ENCODE measurements at places on chromosomes 2 and 18.
A peak's percentile ranks its signal among the peaks of the same experiment; 100 is the strongest.

GRCh38 chr18:63311118-63312018 lies 8.2 kb downstream of the BCL2 start:
- DNase-seq, result no peak

GRCh38 chr2:53452957-53453748 lies 314.5 kb upstream of the CHAC2 start:
- DNase-seq, result no peak

DNA sequence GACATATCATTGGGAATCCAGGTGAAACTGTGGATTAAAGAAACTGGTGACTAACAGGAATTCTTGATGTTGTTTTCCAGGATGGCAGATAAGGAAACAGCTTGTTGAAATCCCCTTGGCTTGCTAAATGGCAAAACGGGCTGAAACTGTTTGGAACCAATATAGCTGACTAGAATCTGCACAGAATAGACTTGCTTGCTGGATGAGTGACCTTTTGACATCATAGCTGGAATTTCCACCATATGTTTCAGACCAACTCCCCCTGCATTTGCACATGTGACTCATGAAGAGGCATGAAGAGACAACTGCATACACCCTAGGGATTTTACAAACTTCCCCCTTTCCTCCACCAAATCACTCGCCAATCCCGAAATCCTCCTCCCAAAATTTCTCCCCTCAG lies 87.7 kb upstream of the LYPD1 start:
- DNase-seq, result no peak

GRCh38 chr2:204977914-204978313 lies 432.6 kb downstream of the PARD3B start:
- no peak for DNase-seq

GRCh38 chr2:239727776-239728600 lies 297.2 kb downstream of the NDUFA10 start:
- DNase-seq, result no peak

GRCh38 chr2:186348200-186348599 lies 137.9 kb upstream of the ZC3H15 start:
- no peak for DNase-seq

GRCh38 chr18:35661483-35662146 lies 80.1 kb downstream of the GALNT1 start:
- no peak for DNase-seq

GRCh38 chr2:226559536-226559935 lies 240.1 kb downstream of the IRS1 start:
- no peak for DNase-seq

DNA sequence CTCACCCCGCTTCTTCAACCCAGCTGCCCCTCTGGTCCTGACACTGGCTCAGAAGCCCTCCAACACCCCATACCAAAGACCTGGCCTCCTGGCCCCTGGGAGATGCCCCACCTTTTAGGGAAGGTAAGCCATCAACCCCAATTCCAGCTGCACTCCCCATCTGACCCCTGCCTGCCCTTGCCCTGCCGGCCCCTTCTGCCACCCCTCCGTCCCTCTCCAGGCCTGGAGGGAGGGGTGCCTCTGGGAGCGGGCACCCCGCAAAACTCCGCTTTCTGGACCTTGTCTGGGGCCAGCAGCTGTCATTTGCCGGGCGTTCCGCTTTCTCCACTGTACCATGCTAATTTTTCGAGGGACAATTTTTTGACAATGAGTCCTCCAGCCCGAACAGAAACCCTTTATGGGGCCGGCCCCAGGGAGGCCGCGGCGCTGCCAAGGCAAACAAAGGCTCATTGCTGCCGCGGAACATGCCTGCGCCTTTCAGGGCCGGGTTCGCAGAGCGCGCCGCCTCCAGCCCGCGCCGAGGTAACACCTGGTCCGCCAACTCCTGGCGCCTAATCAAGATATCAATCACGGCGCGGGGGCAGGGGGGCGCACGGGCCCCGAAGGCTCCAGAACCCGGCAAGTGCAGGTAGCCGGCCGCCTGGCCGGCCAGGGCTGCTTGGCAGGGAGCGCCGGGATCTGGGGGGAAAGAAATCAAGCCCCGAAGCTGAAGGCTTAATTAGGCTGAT lies 96.0 kb downstream of the INHBB start:
- DNase-seq, result no peak

- no peak for DNase-seq
These were observed 1.0 kb downstream of the PLEK start for GRCh38 chr2:68366083-68366560.

DNA sequence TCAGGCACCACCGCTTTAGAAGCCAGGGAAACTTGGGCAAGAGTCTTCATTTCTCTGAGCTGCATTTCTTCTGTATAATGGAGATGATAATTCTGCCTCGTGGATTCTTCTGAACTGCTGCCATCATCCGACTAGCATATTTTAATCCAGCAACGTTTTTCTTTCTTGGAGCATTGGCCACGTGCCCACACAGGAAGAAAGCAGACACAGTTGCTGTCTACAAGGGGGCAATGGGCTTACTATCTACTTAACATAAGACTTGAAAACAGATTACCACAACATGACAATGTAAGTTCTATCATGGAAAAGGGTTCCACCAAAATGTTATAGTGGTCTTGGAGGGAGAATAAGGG lies 176.5 kb downstream of the FAM210A start:
- DNase-seq, result no peak

GRCh38 chr2:2057125-2057721 lies 273.9 kb downstream of the MYT1L start:
- peak; percentile 91 for DNase-seq

DNA sequence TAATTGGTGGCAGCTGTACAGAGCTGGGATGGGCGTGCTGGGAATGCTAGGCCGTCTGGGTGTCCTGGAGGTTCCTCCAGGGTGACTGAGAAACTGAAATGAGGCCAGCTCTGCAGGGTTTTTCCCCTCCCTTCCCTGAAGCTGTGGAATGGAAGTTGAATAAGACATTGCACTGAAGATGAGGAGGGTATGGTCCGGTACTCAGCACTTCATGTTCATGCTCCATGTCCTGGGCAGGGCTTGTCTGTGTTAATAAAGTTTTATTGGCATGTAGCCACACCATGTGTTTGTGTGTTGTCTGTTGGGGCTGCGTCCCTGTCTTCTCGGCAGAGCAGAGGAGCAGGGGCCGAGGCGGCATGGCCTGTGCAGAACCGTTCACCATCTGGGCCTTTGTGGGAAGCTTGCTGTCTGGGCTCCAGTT lies 154.0 kb downstream of the LDLRAD4 start:
- DNase-seq, result no peak

- no peak for DNase-seq
These were observed 119.9 kb downstream of the COPS8 start for GRCh38 chr2:237205561-237205971.

GRCh38 chr2:233428008-233428407 lies 73.7 kb downstream of the DGKD start:
- DNase-seq, result peak; percentile 62

DNA sequence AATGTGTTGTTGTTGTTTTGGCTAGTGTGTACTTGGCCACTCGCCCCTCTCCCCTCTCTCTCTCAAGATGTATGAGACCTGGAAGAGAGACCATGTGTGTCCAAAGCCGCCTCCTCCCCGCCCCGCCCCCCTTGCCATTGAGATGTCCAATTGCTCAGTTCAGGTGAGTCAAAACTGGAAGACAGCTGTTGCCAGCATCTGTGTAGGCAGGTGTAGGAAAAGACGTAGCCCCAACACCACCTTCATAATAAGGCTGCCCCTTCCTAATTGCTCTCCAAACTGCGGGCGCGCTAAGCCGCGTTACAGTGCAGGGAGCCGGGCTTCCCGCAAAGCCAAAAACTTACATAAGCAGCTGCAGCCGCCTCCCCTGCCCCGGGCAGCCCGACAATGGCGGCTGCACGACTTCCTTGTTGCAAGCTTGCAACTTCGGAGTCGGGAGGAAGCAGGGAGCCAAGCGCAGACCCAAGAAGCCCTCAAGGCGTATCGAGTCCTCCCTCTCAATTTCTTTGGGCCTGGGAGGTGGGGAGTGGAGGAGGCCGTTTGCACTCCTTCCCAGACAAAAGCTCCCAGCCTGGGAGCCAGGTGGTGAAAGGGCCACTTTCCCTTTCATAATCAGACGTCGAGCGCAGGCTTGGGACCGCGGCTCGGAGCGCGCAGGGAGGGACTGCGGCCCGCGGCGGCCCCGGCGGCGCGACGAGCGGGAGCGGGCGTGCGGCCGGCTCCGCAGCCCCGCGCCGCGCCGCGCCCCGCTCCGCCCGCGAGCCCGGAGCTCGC lies 882 bp downstream of the ZBTB14 start:
- no peak for DNase-seq

DNA sequence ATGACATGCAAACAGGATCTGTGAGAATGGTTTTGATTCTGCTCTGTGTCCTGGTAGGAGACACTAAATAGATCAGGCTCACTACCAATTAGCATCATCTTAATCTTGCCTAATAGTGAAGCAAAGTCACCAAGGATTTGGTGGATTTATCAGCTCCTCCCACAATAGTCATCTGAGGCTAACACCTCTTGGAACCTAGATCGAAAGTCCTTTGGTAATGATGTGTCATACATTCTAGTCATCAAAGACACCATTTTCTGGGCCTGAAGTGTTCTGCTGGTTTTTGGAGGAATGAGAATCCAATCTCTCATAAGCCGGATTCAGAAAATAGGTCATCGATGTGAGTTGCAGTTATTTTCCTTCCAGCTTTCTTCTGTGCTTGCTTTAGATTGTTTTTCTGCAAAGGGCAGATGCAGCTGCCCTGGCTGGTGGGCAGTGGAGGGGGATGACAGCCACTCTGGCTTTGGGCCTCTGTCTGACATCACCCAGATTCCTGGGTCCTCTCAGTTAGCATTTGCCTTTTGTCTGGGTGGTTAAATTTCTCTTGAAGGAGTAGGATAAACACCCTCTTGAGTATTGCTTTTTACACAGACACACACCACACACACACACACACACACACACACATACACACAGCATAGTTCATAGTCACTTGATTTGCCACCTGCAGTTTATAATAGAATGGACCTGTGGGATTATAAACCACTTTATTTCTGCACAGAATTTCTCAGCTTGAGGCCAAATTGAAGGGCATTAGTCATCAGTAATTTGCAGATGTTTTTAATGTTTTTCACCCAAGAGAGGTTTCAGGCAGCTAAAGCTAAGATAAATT lies at the start of gene MYO3B:
Gene MYO3B, plus strand, starts transcription at position 198 of the 832 bp plus-strand sequence. Its CDS starts 141 bp downstream, at position 339.
- DNase-seq, result no peak

DNA sequence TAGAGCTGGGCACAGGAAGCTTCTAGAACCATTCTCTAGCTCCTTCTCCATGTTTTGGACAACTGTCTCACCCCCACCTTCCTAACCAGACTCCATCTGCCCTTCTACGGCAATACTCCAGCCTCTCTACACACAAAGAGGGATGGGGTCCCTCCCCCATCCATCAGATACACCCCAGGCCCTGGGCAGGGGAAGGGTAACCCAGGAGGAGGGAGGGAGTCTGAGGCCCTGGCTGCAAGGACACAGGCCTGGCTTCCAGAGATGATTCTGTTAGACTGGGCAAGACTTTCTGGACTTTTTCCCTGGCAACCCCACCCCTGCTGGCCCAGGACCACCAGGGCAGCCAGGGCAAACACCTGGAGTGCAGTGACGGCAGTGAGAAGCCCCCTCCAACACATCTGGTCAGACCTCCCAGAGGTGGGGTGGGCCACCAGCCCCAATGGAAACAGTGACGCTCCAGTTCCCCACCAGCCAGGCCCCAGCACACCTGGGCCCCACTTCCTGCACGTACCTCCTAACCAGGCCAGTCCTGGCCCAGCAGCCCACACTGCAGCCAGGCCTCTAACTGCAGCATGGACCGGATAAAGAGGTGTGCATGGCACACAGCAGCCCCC lies 6.5 kb downstream of the CYP26B1 start:
- DNase-seq, result peak; percentile 80

DNA sequence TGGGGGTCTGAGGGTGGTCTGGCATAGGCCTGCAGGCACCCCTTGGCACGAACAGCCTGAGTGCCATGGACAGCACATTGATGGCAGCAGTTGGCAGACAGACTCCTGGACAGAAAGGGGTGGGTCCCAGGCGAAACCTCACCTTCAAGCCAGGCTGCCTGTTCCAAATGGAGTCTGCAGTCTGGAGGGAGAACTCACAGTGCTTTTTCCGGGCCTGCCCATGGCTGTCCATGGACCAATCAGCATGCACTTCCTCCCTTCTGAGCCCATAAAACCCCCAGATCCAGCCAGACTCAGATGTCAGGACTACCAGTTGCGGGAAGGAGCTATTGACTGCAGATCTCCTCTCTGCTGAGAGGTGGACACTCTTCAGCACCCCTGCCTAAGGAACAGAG lies 694.6 kb upstream of the ACVR2A start:
- no peak for DNase-seq

GRCh38 chr2:11540996-11541692 lies 7.3 kb downstream of the GREB1 start:
- DNase-seq, result peak; percentile 83

- no peak for DNase-seq
These were observed 1.6 kb downstream of the MTCL1 start for GRCh38 chr18:8706791-8707555.

DNA sequence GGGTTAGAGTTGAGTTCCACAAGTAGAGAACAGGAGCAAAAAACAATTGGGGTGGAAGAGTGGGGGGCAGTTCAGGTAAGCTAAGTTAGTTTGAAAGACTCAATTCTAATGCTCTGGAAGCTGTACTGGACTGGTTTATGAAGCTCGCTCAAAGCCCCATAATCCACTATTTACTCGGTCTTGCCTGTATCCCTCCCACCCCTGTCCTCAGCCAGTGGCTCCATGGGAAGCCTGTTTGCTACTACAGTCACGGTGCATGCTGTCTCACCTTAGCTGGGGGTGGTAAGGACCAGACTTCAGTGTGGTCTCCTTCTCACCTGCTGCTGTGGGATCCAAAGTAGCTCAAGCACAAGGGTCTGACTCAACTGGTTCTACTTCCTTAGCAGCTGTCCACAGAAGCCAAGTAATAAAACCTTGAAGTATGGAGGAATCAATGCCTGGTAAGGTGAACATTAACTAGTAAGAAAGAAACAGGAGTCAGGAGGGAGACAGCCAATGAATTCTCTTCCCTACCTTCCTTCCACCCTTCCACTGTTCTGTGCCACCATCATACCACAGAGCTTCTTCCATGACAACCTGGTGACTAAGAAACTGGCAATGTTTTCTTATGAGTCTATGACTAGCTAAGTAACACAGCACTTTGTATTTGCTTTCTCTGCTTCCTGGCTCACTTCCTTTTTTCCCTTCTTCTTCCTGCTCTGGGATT lies 230.8 kb downstream of the SRBD1 start:
- no peak for DNase-seq

DNA sequence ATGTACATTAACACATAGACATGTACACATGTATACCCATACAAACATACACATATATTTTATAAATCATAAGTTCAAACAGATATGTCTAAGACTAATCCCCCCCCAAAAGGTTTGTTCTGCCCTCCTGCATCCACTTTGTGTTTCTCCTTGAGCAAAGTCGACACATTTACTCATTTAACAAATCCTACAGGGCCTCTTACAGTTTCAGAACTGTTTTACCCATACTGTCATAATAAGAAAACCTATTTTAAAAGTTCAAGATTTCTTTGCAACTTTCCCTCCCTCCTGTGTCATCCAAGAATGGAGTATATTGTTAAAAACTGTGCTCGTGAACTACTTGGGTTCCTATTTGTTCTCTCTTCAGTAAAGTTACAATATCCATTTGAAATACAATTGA lies 166.7 kb downstream of the L3MBTL4 start:
- no peak for DNase-seq
